ENCODE measurements at places on chromosomes 4 and X. TPM values are rescaled to one million over a fixed set of nuclear protein-coding genes. Genes with fewer than 3 reads are reported as not detected.

Gene FGA
- total RNA-seq, result not detected

Gene OSTC
- total RNA-seq, result 25.5 TPM

Gene N4BP2
- total RNA-seq, result 25.2 TPM

Gene IL9R
- total RNA-seq, result 1.1 TPM

Gene RHOH
- 317 TPM for total RNA-seq

Gene VGLL1
- not detected for total RNA-seq

Gene TRIM61
- 0.47 TPM for total RNA-seq

Gene RASL11B
- total RNA-seq, result 0.63 TPM

Gene MAGEA10
- total RNA-seq, result not detected

Gene GK
- 1.4 TPM for total RNA-seq

Gene POF1B
- 0.05 TPM for total RNA-seq

DNA sequence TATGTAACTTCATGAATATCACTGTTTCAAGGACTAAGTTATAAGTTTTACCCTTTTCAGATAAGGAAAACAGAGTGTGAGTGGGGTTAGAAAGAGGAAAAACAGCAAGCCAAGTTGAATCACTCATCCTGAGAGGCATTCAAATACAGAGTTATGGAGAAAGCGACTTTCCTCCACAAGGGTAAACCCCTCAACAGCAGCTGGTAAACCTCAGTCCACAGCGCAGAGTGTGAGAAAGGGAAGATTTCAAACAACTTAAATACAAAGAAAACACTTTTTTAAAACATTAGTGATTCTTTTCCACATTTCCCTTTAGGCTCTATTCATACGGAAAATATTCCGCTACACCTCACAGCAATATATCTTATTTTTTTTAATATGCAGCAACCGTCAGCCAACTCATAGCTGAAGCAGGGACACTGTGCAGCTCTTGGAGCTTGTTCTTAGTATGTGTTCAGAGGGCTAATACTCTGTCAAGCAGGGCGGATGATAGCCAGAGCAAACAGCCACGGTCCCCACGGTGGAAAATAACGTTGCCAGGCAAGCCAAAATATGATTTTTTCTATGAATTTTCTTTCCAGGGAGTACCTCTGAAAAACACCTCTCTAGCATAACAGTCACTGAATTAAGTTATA is 488.9 kb upstream of the FAT1 start:
- no peak for DNase-seq
- H3K27ac ChIP-seq, result no peak overlapping the region
- no peaks in the 10 kb centered on the region for H3K36me3 ChIP-seq
- no peak overlapping the region for H3K4me3 ChIP-seq
- H3K27me3 ChIP-seq, result no peaks in the 10 kb centered on the region

GRCh38 chrX:1748408-1748807 is 133.5 kb downstream of the ASMT start:
- no peaks in the 10 kb centered on the region for H3K4me1 ChIP-seq
- H3K4me3 ChIP-seq, result no peak overlapping the region
- H3K27me3 ChIP-seq, result no peaks in the 10 kb centered on the region
- peaks cover 5% of the 10 kb centered on the region for H3K36me3 ChIP-seq
- DNase-seq, result no peak
- H3K27ac ChIP-seq, result no peak overlapping the region

- no peaks in the 10 kb centered on the region for H3K4me1 ChIP-seq
- H3K27me3 ChIP-seq, result no peaks in the 10 kb centered on the region
- no peaks in the 10 kb centered on the region for H3K36me3 ChIP-seq
- H3K4me3 ChIP-seq, result no peak overlapping the region
- no peak overlapping the region for H3K27ac ChIP-seq
- no peak for DNase-seq
These were observed 149.4 kb upstream of the PJA1 start for GRCh38 chrX:69314436-69315348.

DNA sequence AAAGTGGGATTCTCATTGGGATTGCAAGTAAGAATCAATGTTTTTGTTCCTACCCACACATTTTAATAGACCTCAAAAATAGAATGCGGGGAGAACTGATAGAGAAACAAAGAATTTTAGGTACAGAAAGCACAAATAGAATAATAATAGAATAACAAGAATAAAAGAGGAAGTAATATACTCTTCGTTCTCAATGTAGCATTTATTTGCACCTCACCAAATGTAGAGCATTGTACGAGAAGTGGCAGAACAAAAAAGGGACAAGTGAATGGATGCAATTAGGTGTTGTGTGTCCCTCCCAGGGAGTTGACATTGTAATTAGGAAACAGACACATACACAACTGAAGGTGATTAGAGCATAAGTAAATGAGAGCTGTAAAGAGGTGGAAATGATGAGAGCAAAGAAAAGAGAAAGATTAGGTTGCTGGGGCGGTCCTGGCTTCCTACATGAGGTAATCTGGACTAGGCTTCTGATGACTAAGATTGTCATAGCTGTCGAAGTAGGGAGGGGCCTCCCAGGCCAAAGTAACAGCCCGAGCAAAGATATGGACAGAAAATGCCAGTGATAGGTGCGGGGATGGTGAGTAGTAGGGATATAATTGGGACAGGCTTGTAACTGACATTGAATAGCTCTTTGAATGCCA is 10.4 kb downstream of the RAB9A start:
- H3K36me3 ChIP-seq, result peaks cover 8% of the 10 kb centered on the region
- peaks cover 28% of the 10 kb centered on the region for H3K4me1 ChIP-seq
- H3K27me3 ChIP-seq, result no peaks in the 10 kb centered on the region
- DNase-seq, result no peak
- H3K4me3 ChIP-seq, result no peak overlapping the region

DNA sequence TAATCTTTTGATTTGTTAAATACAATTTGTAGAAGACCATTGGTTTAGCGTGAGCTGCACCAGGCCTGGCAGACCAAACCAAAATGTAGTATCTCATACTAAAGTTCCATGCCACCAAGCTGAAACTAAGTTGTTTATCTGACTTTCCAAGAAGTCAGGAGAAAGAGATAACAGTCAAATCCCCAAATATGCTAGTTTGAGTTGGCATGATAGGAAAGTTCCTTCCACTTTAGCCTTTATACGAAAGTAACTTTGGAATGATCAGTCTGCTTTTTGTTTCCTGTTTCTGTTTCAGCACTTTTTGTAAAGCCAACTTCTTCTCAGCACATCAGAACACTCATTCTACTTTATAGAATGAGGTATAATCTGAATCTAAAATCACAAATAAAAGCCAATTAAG is 449.2 kb downstream of the GRXCR1 start:
- H3K27ac ChIP-seq, result no peak overlapping the region
- no peaks in the 10 kb centered on the region for H3K27me3 ChIP-seq
- no peak for DNase-seq
- no peak overlapping the region for H3K4me3 ChIP-seq
- no peaks in the 10 kb centered on the region for H3K4me1 ChIP-seq

- H3K4me1 ChIP-seq, result no peaks in the 10 kb centered on the region
- H3K27ac ChIP-seq, result no peak overlapping the region
- peaks cover 3% of the 10 kb centered on the region for H3K36me3 ChIP-seq
These were observed 19.6 kb downstream of the ACSL1 start for GRCh38 chr4:184806229-184806550.

GRCh38 chr4:171376724-171377123 is 436.5 kb upstream of the GALNTL6 start:
- H3K4me1 ChIP-seq, result no peaks in the 10 kb centered on the region
- H3K27me3 ChIP-seq, result no peaks in the 10 kb centered on the region
- no peak for DNase-seq
- no peaks in the 10 kb centered on the region for H3K36me3 ChIP-seq

DNA sequence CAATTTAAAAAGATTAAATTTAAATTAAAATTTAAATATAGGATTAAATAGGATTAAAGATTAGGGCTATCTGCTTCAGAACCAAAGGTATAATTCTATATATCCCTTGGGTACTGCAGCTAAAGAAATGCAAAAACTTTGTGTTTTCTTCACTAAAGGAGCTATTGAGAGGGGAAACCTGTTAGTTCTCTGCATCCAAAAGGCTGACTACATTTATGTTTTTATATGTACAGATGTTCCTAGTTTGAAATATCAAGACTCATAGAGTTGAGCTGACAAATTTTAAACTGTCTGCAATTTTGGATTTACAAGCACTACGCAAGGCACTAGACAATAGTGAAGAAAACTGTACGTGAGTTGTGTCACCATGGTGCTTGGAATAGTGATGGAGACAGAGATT is 95.2 kb downstream of the CEP44 start:
- no peak overlapping the region for H3K27ac ChIP-seq
- DNase-seq, result no peak
- no peak overlapping the region for H3K4me3 ChIP-seq
- H3K4me1 ChIP-seq, result no peaks in the 10 kb centered on the region

DNA sequence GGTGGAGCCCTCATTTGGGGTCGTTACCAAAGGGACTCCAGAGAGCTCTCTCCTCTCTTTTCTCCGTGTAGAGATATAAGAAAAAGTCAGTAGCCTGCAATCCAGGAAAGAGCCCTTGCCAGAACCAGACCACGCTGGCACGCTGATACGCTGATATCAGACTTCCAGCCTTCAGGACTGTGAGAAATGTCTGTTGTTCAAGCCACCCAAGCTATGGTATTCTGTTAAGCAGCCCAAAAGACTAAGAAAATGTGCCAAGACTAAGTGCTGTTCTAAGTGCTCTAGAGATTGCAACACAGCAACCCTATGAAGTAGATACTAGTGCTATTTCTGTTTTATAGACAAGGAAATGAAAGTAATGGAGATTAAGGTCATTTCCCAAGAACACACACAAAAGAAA is 205.7 kb downstream of the CAMK2D start:
- H3K27ac ChIP-seq, result no peak overlapping the region
- no peak overlapping the region for H3K4me3 ChIP-seq
- DNase-seq, result no peak
- H3K4me1 ChIP-seq, result no peaks in the 10 kb centered on the region

DNA sequence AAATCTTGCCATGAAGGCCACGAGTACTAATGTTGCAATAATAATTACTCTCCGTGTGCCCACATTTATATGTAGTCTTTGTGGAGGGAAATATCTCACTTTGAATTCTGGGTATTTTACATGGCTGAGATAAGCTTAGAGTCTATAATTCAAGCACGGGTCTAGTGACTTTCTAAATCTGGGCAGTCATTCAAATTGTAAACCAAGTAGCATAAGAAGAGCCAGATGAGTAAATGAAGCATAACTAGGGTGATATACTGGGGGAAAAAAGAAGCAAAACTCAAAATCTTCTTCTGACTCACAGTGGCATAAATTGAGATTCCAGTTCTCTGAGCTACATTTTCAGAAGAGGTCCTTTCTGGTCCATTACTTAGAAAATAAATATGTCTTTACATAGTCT is 53.0 kb downstream of the MAPK10 start:
- H3K36me3 ChIP-seq, result no peaks in the 10 kb centered on the region
- no peak for DNase-seq
- no peaks in the 10 kb centered on the region for H3K4me1 ChIP-seq
- no peak overlapping the region for H3K4me3 ChIP-seq

DNA sequence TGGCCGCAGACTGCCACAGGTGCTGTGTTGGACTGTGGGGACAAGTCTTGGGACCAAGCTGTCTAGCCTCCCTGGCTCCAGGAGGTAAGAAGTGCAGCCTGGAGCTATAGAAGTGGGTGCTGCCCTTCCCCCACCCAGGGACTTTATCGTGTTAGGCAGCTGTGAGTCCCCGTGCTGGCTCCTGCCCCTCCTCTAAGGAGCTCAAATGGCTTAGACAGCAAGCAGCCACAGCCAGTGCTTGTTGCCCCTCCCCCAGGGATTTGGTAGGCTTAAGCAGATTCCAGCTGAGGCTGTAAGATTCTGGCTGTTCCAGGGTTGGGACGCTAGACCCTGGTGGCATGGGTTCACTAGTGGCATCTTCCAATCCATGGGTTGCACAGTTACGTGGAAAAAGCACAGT is 979.4 kb upstream of the PCDH10 start:
- DNase-seq, result no peak
- H3K27ac ChIP-seq, result no peak overlapping the region
- H3K27me3 ChIP-seq, result no peaks in the 10 kb centered on the region
- H3K4me1 ChIP-seq, result no peaks in the 10 kb centered on the region
- no peak overlapping the region for H3K4me3 ChIP-seq
- H3K36me3 ChIP-seq, result no peaks in the 10 kb centered on the region

DNA sequence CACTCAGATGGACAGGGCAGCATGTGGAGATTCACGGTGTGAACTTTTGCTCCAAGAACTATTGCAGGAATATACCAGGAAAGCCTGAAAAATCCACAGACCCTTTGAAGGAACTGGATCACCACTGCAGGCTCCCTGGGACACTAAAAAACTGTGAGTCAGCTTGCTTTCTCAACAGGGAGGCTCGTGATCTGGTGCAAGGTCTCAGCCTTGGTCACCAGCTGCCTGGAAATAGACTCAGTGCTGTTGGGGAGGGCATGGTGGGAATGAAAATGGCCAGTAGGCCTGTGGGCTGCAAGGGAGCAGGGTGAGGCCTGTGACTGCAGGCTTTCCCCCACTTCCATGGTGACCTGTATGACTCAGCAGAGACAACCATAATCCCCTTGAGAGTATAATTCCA is 426.4 kb upstream of the RPS6KA3 start:
- H3K4me3 ChIP-seq, result no peak overlapping the region
- H3K4me1 ChIP-seq, result no peaks in the 10 kb centered on the region
- H3K27ac ChIP-seq, result no peak overlapping the region
- H3K27me3 ChIP-seq, result no peaks in the 10 kb centered on the region
- no peaks in the 10 kb centered on the region for H3K36me3 ChIP-seq

- H3K27ac ChIP-seq, result no peak overlapping the region
- DNase-seq, result no peak
- H3K4me1 ChIP-seq, result no peaks in the 10 kb centered on the region
- no peaks in the 10 kb centered on the region for H3K27me3 ChIP-seq
- no peak overlapping the region for H3K4me3 ChIP-seq
These were observed 16.4 kb downstream of the PNMA6F start for GRCh38 chrX:153304988-153305736.

GRCh38 chr4:74543231-74543781 is 98.4 kb downstream of the AREG start:
- DNase-seq, result no peak
- no peaks in the 10 kb centered on the region for H3K4me1 ChIP-seq
- H3K4me3 ChIP-seq, result no peak overlapping the region
- H3K27ac ChIP-seq, result no peak overlapping the region
- H3K27me3 ChIP-seq, result no peaks in the 10 kb centered on the region

DNA sequence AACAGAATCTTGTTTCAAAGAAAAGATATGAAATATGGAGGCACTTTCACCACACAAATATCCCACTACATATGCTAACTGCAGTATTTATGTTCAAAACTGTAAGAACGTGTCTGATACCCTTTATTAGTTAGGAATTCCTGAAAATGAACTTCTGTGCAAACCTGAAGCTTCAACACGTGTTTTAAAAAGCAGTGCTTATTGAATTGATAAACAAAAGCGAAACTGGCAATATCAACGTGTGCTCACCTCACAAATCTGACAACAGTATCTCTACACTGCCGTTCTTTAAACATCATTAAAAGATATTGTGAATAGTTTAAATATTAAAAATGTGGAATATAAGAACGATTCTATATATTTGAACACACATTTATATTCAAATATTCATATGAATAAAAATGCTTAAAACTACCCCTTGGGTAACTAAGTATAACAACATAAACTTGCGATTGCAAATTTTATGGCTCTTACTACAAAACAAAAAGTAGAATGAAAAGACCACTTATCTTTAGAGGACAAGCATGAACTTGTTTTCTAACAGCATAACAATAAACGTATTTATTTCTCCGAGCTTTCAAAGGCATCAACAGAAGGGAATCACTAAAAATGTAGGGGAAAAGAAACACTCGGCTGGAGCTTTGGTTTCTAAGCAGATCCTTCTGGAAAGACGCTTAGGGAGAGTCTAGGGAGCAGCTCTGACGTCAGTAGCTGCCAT is at the start of gene LRP2BP:
LRP2BP (minus strand) TSS at position 687 of the 718 bp plus-strand sequence. CDS start 17,738 bp downstream, outside the sequence.
- H3K36me3 ChIP-seq, result peaks cover 2% of the 10 kb centered on the region
- H3K4me1 ChIP-seq, result peaks cover 11% of the 10 kb centered on the region
- no peaks in the 10 kb centered on the region for H3K27me3 ChIP-seq
- peak; percentile 56 for DNase-seq
- peak within 1 kb of the TSS; percentile 97 for H3K27ac ChIP-seq
- H3K4me3 ChIP-seq, result peak within 1 kb of the TSS; percentile 88

Measured in CD4-positive, alpha-beta T cell (primary cell).